ENCODE measurements at places on chromosomes 7 and 10. TPM values are rescaled to one million over a fixed set of nuclear protein-coding genes. Genes with fewer than 3 reads are reported as not detected.

The RTKN2 gene
- total RNA-seq = 0.03 TPM

The CCDC172 gene
- not detected for total RNA-seq

The PNLIPRP2 gene
- total RNA-seq = not detected

The FAM13C gene
- 7.5 TPM for total RNA-seq

The EIF5AL1 gene
- 0.08 TPM for total RNA-seq

The SLC13A4 gene
- total RNA-seq = 1.0 TPM

The HOXA10 gene
- not detected for total RNA-seq

The CAMK1D gene
- total RNA-seq = 3.2 TPM

The PDE1C gene
- total RNA-seq = 220 TPM

The GIMAP6 gene
- 16.6 TPM for total RNA-seq
